Right ventricle myocardium inferior (tissue), 1 donor: ENCODE measurements at places on chromosomes 12 and 14.

DNA sequence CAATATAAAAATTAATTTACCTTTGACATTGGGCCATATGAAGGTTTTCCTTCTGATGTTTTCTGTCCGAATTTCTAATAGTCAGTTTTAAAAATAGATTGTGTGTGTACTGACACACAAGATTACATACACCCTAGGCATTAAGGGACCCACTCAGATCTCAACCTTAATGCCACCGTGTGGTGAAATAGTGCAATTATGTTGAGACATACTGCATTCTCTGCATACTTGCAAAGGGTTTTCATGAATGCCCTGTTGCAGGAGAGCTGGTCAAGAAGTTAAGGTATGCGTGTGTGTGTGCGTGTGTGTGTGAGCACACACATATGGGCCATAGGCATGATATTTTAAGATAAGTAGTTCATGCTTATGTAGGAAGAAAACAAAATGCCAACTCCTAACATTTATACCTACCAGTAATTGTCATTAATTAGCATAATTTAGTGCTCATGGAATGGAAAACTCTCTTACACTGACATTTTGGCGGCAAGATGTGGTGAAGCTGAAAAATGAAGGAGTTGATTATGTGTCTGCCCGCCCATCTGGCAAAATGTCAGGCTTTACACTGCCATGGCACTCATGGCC, 58.8 kb downstream of the PIK3C2G start:
- no peak for DNase-seq

- no peak for DNase-seq
Measured at GRCh38 chr12:116278667-116279066, 1.2 kb upstream of the MED13L start.

DNA sequence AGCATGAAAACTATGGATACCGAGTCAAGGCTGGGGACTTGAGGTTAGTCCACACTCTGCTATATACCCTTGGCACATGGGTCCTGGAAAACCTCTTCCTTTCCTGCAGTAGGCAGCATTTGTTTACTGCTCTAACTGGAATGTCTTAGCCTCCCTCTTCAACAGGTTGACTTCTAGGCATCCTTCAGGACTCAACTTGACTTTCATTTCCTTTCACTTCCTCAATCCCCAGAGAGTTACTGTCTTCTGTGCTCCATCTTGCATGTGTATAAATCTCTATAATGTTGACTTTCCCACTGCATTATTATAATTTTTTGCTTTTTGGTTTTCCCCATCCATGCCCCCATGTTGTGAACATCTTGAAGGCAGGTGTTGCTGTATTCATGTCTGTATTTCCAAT, 107.9 kb downstream of the VRK1 start:
- DNase-seq: no peak

- no peak for DNase-seq
Measured at GRCh38 chr12:38772437-38772836, 133.0 kb downstream of the CPNE8 start.

GRCh38 chr12:51926718-51927117, 19.4 kb downstream of the ACVRL1 start:
- no peak for DNase-seq
